AG10803 (cell line): ENCODE measurements at places on chromosomes 5 and 9.

DNA sequence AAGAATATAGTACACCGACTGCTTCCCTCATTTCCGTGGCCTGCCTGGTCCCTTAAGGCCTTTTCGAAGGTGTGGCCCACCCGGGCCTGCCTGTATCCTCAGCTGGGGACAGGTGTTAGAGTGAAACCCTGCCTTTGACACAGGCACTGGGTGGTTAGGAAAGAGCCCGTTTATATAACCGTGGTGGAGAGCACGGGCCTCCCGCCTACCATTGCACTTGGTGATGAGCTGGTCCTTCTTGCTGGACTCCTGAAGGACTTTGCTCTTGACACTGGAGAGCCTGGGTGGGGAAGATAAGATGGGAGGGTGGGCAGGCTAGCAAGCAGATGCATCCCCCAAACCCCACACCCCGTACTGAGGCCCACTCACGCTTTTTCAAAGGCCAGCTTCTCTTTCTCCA lies 2.3 kb downstream of the SPATA24 start:
- DNase-seq: no peak

DNA sequence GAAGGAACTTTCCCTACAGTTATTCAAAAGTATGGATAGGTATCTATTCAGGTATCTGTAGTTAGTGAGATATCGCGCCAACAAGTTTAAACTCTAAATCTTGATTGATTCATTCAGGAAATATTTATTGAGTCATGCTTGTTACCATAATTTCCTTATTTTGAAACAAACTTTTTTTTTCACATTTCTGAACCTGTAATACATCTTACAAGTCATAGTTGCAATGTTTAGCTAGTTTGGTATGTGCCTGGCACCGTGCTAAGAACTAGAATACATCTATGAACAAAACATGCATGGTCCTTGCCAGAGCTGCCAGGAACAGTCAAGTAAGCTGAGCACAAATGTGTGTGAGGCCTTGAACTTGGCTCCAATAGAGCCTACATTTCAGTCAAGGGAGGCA lies 226.4 kb downstream of the PCSK5 start:
- peak; percentile 5 for DNase-seq

- peak; percentile 56 for DNase-seq
These were observed 152.2 kb downstream of the ARHGAP26 start for GRCh38 chr5:142922223-142922952.

DNA sequence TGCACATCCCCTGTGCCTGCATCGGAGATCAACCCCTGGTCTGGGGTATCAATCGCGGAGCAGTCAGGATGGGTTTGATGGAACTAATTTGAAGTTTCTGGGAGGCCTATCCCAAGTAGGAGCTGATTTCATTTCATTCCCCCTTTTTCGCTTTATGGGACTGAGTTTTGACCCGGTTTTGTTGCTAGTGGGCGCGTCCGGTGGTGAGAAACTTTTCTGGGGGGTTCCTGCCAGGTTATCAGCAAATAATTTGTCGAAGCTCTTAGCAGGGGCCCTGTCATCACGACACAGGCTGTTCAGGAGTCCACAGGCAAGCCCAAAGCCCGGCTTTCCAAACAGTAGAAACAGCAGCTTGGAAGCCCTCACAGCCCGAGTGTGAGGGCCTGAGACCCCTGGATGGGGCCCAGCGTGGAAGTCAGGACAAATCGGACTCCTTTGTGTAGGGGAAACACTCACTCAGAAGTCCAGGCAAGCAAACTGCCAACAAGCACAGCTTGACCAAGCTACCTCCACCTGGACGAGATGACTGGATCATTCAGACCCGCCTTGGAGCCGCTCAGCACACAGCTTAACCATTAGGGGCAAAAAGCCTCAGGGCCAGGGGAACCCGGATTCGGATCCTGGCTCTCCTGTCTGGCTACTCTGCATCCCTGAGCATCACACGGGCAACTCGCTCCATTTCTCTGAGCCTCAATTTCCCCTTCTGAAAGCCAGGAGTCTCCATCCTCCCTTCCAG lies 64.4 kb upstream of the BARHL1 start:
- DNase-seq: no peak

GRCh38 chr9:20552874-20553557 lies 69.3 kb downstream of the MLLT3 start:
- DNase-seq: peak; percentile 39

- no peak for DNase-seq
These were observed 528.7 kb upstream of the ZNF608 start for GRCh38 chr5:125274938-125275724.

DNA sequence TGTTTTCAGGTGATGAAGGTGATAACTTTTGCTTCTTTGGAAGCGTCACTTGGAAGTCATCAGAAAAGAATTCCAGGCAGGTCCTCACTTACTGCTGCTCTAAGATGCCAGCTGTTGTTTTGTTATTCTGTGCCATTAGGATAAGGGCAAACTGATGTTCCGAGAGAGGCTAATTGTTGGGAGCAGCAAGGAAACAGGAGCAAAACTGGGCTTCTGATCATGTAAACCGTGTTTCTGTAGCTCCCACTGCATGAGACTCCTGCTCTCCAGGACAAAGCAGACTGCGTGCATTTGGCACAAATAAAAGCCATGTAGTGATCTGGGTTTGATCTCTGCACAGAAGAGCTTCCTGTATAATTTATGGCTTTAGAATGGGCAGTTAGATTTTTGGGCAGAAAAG lies 248.2 kb downstream of the MAN2A1 start:
- DNase-seq: no peak

GRCh38 chr9:122477346-122477745 lies 380 bp downstream of the OR1J1 start:
- no peak for DNase-seq

DNA sequence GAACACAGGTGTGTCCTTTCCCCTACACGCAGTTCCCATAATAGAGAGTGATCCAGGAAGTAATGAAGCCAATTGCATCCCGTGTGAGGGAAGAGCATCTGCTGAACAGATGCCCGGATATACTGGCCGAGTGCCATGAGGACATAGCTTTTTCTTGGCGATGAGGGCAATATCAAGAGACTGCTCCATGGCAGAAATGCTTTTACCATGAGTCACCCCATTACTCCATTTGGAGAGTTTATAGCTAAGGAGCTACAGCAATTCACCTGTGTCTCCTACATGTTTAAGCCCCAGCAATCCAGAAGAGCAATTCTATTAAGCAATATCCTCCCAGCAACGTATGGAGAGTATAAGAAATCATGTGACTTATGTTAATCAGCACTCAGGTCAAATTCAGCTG lies 222.0 kb upstream of the KLF4 start:
- DNase-seq: peak; percentile 98

- peak; percentile 96 for DNase-seq
These were observed 62.8 kb upstream of the SUB1 start for GRCh38 chr5:32522429-32523143.

DNA sequence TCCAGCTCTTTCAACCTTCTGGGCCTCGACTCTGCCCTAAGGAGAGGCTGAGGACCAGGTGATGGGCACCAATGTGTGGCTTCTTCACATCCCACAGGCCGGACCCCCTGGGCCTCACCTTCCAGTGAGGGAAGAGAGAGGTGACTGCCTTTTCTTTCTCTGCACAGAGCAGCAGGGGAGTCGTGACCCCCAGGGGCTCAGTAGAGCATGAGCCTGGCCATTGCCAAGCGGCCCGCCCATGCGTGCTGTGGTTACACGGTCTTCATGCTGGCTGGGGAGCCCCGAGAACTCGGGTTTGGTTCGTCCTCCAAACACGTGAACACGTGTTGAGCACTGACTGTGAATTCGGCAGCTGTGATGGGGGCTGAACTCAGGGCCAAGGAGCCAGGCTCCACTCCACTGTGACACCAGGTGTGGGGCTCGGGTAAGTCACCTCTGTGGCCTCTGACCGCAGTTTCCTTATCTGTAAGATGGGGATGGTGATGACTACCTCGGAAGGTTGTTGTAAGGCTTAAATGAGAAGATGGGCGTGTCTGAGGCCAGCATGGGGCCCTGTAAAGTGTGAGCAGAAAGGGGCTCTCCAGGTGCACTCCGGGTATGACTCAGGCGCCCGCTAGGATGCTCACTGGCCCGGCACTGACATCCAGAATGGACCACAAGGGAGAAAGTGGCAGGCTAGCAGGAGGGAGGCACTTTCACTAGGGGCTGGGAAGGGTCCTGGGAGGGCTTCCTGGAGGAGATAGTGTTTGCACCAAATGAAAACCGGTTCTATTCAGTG lies 13.4 kb upstream of the GRHPR start:
- no peak for DNase-seq

DNA sequence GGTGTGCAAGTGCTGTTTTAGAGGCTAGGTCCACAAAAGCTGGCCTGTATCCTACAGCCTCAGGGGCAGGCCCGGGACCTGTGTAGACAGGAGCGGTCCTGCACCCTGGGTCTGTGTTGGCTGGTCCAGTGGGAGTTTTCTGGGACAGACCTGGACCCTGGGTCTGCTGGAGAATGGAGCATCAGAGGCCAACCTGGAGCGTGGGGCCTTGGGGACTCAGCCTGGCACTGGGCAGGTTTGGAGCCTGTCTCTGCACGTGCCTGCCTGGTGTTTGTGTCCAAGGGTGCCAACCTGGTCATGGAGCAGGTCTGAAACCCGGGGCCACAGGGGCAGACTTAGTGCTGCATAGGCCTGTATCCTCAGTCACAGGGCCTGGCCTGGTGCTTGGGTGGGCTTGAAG lies 45.8 kb downstream of the SRFBP1 start:
- DNase-seq: no peak

DNA sequence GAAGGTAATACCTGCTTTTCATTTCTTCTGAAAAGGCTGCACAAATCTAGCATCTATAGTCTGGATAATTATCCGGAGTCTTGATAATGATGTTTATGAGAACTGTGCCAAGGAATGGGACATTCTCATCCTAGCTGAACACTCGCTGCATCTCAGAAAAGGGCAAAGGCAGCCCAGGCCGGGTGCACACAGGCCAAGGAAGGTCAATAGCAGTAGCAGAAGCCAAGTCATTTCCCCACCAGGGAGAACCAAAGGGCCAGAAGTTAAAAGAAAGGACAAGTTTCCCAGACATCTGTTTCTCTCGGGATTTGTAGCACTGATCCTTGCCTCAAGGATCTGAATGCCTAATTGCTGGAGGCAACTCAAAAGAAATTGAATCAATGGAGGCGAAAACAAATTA lies 66.1 kb upstream of the ANKRD55 start:
- no peak for DNase-seq

DNA sequence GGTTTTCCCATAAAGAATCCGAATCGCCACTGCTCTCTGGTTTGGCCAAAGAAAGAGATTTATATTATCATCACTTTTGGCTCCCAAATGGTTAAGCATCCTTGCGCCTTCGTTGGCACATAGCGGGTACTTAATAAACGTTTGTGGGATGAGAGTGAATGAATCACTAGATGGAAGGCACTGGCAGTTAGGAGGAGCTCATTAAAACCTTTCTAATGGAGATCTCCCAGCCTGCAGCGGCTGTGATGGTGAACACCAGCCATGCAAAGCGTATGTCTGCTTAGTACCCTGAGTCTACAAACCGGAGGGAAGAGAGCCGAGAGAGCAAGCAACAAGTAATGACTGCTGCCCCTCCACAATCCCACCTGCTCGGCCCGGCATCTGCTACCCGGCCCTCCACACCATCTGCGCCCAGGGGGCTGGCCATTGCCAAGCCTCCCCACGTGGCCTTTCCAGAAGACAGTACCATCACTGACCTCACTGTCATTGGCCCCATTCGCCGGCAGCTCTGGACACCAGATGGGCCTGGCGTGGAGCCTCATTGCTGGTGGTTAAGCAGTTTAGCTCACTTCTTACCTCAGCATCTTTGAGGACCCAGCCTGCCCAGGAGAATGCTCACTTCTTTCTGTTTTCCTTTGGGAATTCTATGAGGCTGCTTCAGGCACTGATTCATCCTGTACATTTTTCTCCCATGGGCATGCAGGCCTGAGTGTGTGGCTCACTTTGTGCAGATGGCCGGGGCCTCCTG lies 39.3 kb upstream of the ANKRD33B start:
- DNase-seq: peak; percentile 100

- DNase-seq: peak; percentile 77
These were observed 16.7 kb downstream of the IFNB1 start for GRCh38 chr9:21060919-21061561.

GRCh38 chr5:125713109-125713805 lies 710.0 kb upstream of the GRAMD2B start:
- no peak for DNase-seq

- DNase-seq: no peak
These were observed 8.3 kb upstream of the RETREG1 start for GRCh38 chr5:16625096-16625495.
